Stimulated activated CD4-positive, alpha-beta T cell treated with anti-CD3 and anti-CD28 coated beads, TNF-alpha, amount 100 ng/mL, for 1 hour (primary cell): ENCODE measurements at places on chromosomes 2 and 18.

GRCh38 chr2:232458051-232458660, 2.2 kb downstream of the ALPI start:
- DNase-seq: no peak

- DNase-seq: no peak
Observed at GRCh38 chr2:163044114-163044513, 205.5 kb upstream of the KCNH7 start.

DNA sequence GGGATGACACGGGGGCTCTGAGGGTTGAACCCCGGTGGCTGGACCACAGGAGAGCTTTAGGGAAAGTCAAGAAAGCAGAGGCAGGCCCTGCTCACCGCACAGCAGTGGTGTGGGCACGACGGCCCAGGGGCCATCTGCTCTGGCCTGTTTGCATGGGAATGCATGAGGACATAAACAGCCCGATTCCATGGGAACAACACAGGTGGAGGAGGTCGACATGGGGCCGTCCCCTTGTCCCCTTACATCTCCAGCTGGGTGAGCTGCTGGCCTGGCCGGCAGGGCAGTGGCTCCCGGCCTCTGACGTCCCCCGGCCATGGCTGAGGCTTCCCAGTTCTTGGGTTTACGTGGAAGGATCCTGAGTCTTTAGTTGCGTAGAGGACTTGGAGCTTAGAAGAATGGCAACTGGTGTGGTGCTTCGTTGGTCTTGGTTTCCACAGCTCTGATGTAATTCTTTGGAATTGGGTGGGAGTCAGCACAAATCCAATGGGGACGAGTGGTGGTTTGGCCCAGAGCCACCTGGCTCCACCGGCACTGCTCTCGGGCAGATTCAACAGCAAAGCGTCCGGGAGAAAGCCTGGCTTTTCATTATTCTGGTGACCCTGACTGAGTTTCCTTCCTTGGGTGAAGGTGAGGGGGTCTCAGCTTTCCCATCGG, 98.3 kb upstream of the HDAC4 start:
- DNase-seq: no peak

DNA sequence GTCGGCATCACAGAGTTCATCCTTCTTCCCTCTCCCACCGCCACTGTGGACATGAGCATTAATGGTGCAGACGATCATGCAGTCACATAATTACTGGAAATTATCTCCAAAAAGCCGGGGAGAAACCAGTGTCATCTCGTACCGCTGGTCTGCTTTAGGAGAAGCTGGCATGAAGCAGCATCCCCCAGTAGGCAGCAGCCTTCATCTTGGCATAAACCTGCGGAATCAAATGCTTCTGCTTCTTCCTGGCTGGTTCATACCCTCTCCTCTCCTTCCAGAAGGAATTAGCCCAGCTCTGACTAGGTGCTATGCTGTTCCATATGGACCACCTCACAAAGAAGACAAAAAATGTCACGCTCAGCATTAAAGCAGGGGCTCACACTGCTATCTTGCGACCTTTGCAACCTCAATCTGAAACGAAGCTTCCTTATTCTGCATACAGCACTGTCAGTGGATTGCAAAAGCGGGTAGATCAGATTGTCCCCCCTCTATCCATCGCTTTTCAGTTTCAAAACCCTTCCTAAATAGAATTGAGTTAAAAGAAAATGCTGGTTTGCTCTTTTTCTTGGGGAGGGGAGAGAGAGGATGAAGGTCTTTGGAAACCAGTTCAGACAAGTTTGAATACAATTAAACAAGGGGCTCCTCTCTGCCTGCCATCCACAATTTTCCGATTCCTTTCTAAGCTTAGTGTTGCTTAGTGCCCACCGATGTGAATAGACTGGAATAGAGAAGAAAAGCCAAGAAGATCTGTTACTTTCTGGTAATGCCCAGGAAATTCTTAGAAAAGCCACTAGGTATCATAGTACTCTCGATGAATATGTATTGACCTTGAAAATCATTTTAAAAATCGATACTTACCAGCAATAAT, 212.1 kb upstream of the ZNF521 start:
- DNase-seq: no peak

GRCh38 chr2:224033601-224034000, 5.5 kb downstream of the SERPINE2 start:
- DNase-seq: no peak

DNA sequence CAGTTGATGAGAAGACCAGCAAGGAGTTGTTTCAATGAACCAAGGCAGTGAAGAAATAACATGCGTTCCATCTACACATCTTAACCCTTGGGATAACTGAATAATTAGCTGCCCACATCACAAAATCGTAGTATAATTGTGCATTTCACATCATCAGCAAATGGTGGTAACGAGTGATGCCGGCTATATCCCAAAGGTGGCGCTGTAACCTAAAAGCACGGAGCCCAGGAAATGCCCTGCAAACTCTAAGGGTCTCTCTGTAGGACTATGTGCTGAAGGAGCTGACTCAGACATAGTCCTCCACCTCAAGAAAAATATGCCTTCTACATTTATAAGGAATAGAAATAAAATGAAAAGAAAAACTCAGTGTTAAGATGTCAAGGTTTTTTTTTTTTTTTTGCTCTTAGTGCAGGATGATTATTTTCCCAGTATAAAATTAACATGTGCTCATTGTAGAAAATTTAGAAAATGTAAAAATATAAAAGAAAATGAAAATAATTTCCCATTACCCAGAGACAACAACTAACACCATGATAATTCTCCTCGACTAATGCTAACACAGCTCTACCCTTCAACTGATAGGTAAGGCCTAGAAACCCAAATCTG, 23.1 kb upstream of the DSG3 start:
- DNase-seq: no peak

DNA sequence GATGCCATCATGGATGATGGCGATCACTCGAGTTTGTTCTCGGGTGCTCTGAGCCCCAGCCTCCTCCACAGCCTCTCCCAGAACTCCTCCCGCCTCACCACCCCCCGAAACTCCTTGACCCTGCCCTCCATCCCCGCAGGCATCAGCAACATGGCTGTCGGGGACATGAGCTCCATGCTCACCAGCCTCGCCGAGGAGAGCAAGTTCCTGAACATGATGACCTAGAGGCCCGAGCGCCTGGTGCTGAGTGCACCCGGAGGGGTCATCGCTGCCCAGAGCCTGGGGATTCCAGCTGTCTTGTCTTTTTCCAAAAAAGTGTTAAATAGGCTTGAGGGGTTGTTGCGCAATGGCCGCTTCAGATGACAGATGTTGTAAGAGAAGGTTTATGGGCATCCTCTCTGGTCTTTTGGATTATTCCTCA, 254.8 kb downstream of the GLI2 start:
- DNase-seq: no peak

DNA sequence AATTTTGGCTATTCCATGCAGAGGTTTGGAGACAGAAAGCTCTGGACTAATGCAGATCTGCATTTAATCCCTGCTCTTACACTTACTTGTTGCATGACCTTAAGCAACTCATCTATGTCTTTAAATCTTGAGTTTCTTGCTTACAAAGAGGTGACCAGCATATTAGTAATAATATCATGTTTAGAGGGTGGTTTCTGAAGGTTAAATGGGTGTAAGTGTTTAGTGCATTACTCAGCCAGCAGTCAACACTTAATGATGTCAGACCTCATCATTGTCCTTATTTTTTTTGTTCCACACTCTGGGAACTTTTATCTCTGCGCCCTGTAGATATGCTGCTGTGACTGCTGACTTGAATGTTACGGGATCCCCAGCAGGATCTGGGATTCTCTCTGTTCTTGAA, 1.7 kb downstream of the IL1RL1 start:
- DNase-seq: no peak

- DNase-seq: no peak
Observed at GRCh38 chr2:42961385-42961811, 169.0 kb upstream of the HAAO start.

DNA sequence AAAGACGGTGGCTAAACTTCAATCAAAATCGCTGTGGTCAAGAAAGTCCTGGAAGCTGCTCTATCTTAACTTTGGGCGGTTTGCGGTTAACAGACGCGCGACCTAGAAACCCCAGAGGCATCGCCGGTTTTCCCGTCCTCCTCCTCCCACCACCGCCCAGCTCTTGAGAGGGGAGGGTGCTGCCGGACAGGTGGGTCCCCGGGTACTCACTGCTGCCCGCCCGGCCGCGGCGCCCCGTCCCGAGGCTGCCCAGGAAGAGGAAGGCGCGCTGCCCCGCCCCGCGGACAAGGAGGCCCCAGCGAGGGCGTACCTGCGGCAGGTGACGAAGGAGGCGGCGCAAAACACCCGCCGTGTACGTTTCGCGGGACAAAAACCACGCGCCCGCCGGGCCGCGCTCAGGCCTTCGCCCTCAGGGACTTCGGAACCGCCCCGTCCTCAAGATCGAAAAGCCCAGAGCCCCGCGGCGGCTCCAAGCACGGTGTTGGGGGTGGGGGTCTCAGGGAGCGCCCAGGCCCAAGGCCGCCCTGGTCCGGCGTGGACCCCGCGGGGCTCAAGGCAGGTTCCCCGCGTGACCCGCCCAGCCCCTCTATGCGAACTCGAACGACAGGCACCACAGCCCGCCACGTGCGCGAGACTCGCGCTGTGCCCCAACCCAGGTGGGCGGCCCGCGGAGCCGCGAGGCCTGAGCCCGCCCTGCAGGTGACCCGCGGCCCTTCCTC, at the start of gene SH3YL1:
Gene SH3YL1, minus strand, starts transcription at position 259 of the 719 bp plus-strand sequence. Its CDS starts 48 bp downstream, at position 211.
- DNase-seq: peak; percentile 28

GRCh38 chr2:23283-23682, 23.0 kb downstream of the FAM110C start:
- DNase-seq: no peak

DNA sequence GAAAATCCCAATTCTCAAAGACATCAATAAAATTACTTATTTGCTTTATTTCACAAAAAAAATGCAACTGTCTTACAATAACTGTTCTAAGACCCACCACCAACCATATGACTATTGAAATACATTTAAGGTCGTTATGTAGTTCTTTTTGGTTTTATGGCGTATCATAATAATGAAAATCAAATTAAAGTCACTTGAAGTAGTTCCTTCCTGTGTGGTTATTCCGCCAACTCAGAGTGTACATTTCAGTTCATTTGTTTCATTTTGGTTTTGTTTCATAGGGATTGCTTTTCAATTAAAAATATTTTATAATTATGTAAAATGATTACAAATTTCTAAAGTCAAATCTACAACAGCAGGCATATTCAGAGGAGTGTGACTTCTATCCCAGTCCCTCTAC, 45.9 kb upstream of the AAK1 start:
- no peak for DNase-seq

DNA sequence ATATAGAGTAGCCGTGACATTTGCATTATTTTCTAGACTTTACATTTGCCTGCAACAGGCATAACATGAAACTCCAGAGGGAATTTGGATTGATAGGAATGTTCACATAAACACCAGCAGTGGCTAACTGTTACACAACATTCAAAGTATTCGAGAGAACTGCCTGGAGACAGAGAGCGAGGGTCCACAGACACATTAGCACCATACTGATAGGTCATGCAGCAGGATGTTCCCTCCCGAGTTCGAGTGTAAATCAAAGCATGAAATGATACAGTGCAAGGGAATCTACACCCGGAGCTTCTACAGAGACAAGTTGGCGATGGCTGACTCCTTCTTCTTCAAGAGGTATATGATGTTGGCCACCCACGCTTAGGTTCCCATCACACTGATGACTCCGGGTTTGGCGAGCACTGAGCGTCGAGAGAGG, 89.5 kb downstream of the COL6A3 start:
- no peak for DNase-seq

DNA sequence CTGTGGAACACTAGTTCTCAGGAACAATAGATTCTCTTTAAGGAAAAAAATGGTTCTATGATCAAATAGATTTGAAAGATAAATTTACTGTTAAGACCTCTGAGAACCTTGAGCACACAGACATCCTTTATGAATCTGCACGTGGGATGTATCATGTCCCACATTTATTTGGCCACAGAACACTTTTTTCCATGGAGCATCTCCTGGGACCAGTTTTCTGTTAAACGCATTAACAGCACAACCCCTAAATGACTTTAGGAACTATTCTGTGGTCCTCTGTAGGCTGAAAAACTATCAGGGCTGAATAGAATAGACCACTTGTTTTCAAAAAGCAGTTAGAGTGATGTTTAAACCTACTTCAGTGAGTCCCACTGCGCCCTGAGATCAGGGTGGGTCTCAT, 132.2 kb upstream of the PID1 start:
- no peak for DNase-seq

- DNase-seq: no peak
Observed at GRCh38 chr2:68837861-68838341, 33.3 kb downstream of the BMP10 start.

GRCh38 chr2:100321866-100322820, at the start of gene LONRF2:
TSS of gene LONRF2 (minus strand) at chr2:100322501. CDS start at chr2:100322093, 408 bp downstream.
- DNase-seq: no peak

GRCh38 chr2:58046335-58046584, 346 bp upstream of the VRK2 start:
- DNase-seq: no peak

- no peak for DNase-seq
Observed at GRCh38 chr2:45014016-45014702, 4.9 kb upstream of the SIX2 start.

GRCh38 chr2:3585261-3586109, 9.4 kb upstream of the COLEC11 start:
- no peak for DNase-seq

GRCh38 chr2:189569295-189569910, 11.2 kb downstream of the SLC40A1 start:
- no peak for DNase-seq

- no peak for DNase-seq
Observed at GRCh38 chr2:223477318-223477717, 124.8 kb downstream of the SCG2 start.

DNA sequence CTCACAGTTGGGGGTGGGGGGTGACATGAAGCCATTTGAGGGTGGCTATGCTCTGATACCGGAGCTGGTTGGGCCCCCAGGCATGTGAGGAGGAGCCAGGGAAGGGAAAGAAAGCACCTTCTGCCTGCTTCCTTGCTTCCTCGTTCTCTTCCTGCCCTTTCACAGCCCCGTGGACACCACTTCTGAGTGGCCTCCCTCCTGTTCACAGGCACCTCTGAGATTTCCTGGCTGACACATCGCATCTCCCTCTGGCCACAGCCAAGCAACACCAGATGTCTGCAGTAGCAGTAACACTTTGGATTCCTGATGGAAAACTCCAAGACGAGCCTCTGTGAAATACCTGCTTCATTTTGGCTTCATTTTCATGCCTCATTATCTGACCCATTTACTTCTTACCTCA, 64.7 kb upstream of the ST3GAL5 start:
- no peak for DNase-seq
